ENCODE measurements at places on chromosomes 12 and 14.

- DNase-seq: no peak
Measured at GRCh38 chr14:61493239-61493638, 171.9 kb downstream of the PRKCH start.

DNA sequence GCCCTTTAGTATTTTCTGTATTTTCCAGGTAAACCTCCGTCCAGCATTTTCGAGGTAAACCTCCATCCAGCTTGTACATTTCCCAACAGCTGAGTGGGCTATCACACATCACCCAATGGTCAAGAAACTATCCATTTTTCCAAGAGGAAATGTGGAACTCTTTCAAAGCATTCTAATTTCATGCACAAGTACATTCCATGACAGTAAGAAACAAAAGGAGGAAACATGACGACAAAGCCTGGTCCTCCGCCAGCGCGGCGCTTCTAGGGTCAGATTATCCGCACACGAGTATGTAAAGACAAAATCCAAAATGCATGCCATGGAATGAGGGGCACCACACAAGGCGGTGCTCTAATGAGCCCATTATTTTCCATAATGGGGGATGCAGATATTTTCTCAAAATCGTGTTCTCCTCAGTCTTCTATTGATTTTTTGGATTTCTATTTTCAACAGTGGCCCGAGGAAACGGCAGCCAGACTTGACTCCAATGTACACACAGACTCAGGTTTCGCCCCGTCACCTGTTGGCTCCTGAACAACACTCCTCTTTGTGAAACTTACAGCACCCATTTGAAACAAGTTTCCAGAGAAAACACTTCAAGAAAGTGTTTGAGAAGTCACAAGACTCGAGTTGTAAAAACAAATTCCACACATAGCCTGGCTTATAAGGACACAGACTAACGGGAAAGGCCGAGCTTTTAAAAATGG is 107.4 kb downstream of the PRICKLE1 start:
- DNase-seq: no peak

- DNase-seq: no peak
Measured at GRCh38 chr12:128810182-128811127, 13.3 kb downstream of the SLC15A4 start.

GRCh38 chr14:98210045-98210672 is 1061.8 kb downstream of the BCL11B start:
- no peak for DNase-seq

DNA sequence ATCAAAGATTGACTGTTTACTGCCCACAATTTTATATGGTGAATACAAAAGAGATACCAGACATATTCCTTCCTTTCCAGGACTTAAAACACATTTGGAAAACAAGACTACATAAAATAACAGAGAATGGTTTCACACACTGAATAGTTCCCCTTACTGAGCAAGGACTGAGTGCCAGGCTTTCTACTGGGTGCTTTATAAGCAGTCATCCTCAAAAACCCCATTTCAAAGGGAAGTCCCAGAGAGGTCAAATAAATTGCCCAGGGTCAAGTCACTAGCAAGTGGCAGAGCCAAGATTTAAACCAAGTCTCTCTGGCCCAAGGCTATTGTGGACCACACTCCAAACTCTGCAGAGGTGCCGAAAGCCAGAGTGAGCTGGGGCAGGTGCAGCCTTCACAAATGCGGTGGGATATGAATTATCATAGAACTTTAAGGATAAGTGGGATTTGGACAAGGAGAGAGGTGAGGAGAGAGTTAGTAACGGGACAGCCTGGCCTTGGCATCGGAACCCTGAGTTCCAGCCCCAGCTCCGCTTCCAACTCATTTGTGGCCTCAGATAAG is 9.1 kb upstream of the RPAP3 start:
- DNase-seq: no peak

GRCh38 chr14:96256407-96256806 is 397 bp downstream of the BDKRB1 start:
- DNase-seq: no peak

DNA sequence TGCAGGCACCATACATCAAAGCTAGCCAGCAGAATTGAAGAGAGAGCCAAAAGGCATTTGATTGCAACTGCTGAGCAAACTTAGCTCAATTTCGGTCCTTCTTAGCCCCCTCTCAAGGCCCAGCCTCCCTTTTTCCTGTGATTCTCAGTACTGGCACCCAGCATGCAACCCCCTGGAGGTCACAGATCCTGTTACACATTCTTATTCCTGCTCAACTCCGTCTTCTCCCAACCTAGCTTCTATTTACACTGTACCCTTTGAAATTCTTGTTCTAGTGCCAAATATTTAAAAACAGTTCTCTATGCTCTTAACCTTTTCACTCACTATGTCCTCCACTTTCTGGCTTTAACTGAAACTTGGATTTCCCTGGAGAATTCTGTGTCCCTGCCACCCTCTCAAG is 131.3 kb upstream of the CPSF6 start:
- DNase-seq: no peak

DNA sequence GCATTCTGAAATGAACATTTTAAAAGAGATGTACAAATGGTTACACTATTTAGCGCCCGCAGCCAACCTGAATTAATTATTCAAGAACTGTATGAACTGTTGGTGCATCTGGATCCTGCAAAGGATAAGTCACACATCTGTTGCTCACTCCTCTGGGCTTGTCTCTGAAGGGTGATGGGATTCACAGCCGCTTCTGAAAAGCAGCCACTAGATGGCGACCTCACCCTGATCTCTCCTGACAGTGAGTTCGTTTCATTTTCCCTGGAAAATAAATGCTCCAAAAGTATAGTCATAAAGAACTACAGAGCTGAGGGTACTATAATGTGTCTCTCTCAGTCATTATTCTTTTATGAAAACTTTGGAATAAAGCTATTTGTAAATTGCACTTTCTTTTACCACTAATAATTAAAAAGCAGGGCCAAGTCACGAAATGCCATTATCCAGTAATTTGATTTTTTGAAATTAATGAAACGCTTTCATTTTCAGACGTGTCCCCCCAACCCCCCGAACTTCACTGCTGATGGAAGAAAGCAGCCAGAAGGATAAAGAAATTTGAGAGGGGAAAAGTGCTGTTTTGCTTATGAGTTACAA is 789.6 kb downstream of the NRXN3 start:
- DNase-seq: peak; percentile 70

DNA sequence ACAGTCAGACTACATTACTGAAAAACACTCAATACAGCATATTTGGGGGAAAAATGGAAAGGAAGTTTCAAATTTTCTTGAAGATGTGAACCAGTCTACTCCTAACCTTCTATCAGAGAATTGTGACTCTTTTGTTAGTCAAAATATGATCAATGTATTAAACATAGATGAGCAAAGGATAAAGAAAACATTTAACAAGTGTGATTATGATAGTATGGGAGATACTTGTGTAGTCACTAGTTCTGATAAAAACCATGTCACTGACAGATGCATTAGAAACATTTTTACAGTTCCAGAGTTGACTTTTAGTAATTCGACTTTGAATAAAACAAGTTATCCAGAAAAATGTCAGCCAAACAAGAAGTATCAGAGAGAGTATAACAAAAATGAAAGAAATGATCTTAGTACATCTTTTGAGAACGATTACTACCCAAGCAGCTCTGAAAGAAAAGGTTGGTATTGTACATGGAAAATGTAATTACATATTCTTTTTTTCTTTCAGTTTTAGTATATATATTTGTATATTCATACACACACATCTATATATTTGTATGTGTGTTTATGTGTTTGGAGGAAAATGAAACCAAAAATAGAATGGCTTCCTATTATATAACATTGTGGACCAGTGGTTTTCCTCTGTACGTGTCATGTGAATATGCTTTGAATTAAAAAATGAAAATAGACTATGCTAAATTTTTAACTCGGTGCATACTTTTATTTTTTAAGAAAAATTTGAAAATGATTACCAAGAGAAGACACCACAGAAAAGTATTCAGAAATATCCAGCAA is 63.3 kb upstream of the ABCD2 start:
- DNase-seq: no peak

GRCh38 chr14:33254861-33255395 is 316.2 kb downstream of the NPAS3 start:
- no peak for DNase-seq

DNA sequence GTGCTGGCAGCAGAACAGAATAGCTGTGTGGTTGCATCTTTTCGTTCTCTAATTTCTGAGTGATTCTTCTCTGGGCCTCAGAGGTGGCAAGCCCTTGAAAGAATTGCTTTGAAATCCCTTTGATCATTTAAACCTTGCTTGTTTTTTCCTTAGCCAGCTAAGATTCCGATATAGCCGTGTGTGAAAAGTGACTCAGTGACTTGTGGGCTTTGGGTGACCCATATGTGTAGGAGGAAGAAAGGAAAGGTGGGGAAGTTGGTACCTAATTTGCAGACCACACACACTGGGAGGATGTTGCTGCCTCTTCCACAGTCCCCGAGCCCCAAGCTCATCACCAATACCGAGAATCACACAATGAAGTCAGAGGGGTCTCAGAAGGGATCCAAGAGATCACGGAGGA is 18.8 kb downstream of the SLC24A4 start:
- no peak for DNase-seq

DNA sequence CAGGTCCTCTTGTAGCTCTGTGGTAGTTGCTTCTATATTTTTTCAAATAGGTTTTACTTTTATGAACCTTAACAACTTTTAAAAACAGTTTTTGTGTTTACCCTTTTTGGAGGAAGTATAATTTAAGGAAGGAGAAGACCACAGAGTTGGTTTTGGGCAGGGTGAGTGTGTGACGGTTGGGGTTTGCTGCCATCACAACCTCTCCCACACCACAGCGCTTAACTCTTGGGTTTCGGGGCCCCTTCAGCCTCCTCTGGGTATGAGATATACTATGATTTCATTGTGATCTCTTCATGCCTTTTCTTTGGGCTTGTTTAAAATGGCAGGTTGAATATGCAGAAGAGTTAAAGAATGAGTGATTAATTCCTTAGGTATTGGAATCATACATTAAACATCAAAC is 228.7 kb upstream of the CRY1 start:
- DNase-seq: no peak

GRCh38 chr14:61744238-61744637 is 18.0 kb upstream of the SNAPC1 start:
- no peak for DNase-seq

DNA sequence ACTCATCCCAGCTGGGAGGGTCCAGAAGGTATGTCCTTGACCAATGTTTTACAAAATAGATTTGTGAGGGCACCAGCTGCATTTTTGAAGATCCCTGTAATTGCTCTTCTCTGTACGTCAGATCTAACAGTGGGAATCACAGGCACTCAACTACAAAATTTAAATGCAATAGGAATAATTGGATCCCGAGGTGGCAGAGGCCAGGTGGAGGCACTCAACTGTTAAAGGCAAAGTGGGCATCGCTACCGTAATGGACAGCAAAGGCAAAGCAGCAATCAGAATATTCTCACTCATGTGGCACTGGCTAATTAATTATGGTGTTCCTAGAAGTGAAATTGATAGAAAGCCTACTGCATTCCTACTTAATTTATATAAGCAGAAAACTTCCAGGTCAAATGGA is 27.9 kb upstream of the PSMC1 start:
- no peak for DNase-seq

- DNase-seq: no peak
Measured at GRCh38 chr14:75757644-75758402, 96.8 kb downstream of the TTLL5 start.

Data from NCI-H2107 (cell line).